ENCODE measurements at places on chromosomes 4 and X.

- DNase-seq, result peak; percentile 42
Measured at GRCh38 chrX:47991263-47992094, 12.3 kb downstream of the ZNF182 start.

DNA sequence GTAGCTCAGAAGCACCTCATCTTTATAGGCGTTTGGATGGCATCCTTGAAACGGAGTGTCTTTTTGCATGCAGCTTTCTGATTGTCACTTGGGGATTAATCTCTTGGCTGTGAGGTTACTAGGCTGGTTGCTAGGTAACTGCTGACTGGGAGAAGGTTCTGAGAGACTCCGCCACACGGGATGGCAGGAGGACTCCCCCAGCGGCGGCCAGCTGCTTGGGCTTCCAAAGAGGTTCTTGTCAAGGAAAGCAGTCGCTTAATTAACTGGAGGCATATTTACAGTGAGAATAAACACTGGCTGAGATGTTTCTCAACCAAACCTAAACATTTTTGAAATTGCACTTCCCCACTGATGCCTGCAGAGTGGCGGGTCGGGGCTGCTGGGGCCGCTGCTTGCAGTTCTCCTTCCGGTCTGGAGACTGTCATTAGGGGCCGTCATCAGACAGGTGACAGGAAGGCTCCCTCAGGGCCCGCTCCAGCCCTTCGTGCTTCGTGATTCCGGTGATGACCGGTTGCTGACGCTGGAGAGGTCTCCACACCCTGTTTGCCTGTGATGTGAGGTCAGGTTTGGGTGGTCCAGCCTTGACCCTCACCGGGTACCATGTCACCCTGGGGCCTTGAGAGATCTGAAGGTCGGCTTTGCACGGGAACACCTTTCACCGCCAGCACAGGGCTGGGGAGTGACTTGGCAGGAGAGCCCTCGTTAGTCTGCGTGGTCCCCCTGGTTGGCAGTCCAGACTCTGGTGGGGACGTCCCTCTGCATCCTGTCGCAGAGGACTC lies 9.1 kb downstream of the NSG1 start:
- DNase-seq, result no peak

DNA sequence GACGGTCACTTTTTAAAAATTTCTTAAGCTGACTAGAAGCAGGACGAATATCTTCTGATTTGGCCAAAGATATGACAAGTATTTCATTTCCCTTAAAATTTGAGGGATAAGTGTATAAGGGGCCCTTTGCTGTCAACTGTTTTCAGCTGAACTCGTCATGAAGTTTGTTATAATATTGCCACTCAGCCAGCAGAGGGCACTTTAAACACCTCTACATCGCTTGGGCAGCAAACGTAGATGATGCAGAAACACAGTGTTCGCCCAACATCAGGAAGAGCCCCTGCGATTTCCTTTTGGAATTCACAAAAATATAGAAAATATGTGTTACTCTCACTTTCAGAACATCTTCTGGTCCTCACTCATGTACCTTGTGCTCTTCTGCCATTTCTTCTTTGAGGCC lies 435.7 kb upstream of the FMR1 start:
- DNase-seq, result peak; percentile 31

- DNase-seq, result peak; percentile 42
Measured at GRCh38 chr4:68373513-68373912, 23.6 kb upstream of the YTHDC1 start.

GRCh38 chr4:2353222-2354107 lies 65.0 kb downstream of the ZFYVE28 start:
- no peak for DNase-seq

GRCh38 chrX:106952988-106953387 lies 32.8 kb downstream of the CLDN2 start:
- DNase-seq, result peak; percentile 28

GRCh38 chr4:34619531-34620162 lies 1624.7 kb downstream of the ARAP2 start:
- no peak for DNase-seq

DNA sequence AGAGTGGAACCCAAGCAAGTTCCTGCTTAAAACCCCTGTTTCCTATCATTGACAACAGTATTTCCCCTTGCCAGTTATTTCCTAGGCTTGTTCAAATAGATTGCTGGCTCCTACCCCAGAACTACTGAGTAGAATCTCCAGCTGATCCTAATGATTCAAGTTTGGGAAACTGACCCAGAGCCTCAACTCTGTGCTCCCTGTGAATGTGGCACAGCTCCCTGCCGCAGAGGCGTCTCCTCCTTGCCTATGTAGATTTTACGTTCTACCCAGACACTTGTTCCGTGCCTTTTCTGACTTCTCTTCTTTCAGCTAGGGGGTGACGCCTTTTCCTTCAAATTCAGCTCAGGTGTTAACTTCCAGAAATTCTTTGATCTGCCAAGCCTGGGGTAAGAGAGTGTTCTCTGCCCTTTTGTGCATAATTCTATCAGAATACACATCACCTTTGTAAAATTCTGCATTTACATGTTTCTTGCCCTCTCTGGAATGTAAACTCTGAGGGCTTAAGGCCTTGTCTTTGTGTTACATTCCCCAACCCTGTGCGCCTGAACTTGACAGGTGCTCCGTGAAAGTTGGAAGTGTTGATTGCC lies 4.4 kb downstream of the LSM6 start:
- DNase-seq, result no peak

- DNase-seq, result no peak
Measured at GRCh38 chr4:11593576-11594116, 165.0 kb upstream of the HS3ST1 start.

DNA sequence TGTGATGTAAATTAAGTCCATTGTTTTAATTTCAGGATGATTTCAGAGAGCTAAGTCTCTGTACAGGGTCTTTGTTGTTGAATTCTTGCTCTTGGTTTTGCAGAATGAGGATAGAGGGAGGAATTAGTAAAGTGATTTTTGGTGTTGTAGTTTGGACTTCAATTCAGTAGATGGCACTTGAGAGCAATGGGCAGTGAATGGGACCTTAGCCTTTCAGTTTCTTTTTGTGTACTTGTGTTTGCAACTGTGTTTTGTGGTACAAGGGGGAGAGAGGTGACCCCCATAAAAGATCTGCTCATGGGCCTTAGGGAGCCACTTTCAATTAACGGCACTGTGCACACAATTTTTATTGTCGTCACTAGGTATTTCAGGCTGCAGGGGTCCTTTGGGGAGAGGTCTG lies 340.0 kb downstream of the DCAF12L2 start:
- DNase-seq, result no peak

DNA sequence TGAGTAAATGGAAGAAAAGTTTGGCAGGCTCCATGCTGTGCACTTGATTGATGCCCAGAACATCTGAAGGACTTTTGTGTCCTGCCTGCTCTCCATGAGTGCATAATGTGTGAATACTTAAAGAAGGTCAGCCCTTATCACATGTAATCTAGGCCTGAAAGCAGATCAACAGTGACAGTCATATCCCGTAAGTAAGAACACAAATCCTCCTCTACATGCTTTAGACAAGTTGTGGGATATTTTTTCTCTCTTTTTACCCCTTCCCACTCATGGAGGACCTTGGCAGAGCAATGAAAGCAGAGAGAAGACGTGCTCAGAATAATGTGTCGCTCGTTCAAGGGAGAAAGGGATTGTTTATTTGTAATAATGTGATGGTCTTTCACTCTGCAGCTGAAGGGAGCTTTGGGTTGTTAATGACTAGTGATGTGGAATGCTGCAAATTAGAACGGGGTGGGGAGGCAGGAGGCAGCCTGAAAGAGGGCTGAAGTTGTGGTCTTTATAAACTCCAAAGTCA lies 286.6 kb downstream of the BMPR1B start:
- no peak for DNase-seq

DNA sequence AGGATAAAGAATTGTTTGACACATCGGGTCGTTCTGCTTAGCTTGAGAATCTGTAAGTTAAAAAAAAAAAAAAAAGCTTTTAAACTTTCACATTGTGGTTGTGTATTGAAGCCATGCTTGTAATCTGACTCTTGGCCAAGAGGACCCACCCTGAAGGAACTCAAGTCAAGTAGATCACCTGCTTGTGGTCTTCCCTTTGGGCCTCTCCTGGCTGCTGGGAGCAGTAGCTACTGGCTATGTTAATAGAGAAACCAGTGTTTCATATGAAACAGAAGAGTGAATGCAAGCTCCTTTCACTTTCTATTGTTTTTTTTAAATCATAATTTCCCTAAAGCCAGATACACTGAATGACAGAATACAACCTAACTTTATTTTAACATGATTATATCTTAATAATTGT lies 402.4 kb upstream of the NDST4 start:
- no peak for DNase-seq

DNA sequence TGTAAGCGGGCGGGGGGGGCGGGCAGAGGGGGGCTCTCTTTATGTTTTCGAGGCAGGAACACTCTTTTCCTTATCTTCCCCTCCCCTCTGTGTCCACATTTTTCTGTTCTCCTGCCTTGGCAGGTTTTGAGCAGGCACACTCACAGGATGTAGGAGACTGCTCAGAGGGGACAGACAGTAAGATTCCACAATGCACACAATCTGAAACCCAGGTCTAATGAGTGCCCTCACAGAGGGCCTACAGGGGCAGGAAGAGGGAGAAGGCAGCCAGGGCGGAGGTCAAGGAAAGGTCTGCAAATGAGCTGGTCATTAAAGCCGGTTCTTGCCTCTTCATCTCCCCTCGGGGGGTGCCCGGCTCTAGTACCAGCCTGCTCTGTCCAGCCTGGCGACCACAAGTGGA lies 106.1 kb upstream of the ATP6AP2 start:
- DNase-seq, result no peak

- no peak for DNase-seq
Measured at GRCh38 chr4:164700471-164700870, 53.5 kb upstream of the SMIM31 start.

- no peak for DNase-seq
Measured at GRCh38 chr4:69058410-69059059, 37.7 kb upstream of the UGT2B7 start.

DNA sequence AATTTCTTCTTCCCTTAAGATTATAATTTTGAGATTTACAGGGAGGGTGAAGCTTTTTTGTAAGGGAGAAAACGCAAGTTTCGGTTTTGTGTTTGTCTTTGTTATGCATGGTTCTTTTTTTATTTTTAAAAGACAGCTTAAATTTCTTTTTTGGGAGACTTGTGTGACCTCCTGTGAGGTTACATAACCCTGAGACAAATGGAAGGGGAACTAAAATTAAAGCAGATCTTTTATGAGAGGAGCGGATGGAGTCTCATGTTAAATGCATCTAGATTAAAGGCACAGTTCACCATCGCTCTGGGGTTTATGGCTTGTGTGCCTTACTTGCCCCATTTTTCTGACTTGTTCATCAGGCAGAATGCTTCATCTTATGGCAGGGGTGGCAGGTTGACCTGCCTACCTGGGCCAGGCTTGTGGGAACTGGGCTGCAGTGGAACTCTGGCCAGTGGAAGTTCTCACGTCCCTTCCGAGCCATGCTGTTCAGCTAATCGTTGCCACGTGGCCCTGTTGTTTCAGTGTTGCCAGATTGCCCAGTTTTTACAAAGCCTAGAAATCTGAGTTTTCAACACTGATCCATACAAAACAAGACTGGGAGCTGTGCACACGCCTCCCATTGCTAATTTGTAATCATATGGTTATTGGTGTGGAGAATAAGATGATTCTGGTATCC lies 291.8 kb downstream of the ARHGAP10 start:
- DNase-seq, result no peak

- no peak for DNase-seq
Measured at GRCh38 chr4:122863639-122864038, 37.0 kb downstream of the FGF2 start.

GRCh38 chrX:103663981-103664762 lies 22.3 kb downstream of the MORF4L2 start:
- DNase-seq, result no peak

GRCh38 chr4:171561419-171561818 lies 251.8 kb upstream of the GALNTL6 start:
- no peak for DNase-seq

DNA sequence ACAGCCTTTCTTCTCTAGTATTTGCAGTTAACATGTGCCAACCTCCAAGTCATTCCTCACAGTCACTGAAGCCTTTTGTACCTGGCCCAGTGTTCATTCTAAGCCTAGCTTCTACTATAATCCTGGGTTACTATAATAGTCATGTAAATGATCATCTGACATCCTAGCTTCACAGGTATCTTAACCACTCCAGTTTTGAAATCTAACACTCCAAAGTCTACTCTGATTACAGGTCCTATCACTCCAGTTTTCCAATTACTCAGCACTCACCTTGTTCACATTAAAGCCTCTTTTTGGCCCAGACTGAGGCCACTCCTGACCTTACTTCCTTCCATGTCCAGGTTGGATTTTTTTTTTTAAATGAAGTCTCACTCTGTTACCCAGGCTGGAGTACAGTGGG lies 87.6 kb upstream of the ZCCHC13 start:
- no peak for DNase-seq
